Esophagus muscularis mucosa (tissue), 4 donors: ENCODE measurements at places on chromosomes 4 and X. TPM values are rescaled to one million over a fixed set of nuclear protein-coding genes. Genes with fewer than 3 reads are reported as not detected.

DNA sequence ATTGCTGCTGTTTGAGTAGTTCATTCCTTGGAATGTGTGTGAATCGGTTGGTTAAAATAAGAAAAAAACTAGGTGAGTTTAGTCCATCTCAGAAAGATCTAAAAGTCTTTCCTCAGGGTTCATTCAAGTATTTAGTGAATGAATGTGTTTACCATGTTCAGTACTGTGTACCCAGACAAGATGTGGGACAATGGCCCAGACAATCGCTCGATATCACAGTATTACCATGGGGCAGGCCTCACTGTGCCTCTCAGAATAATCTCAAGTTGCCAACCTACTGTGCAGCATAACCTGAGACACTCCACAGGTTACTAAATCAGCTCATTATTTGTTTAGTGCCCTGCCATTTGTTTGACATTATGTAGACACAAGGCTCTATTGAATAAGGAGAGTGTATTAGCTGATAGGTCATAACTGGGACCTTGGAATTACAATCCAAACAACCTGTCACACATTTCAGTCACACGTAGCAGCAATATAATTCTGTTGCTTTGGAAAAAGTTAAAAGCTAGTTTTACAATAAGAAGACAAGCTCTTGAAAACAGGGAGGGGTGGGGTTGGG is 24.9 kb upstream of the AMOT start:
- H3K27ac ChIP-seq: no peak overlapping the region
- DNase-seq: no peak
- H3K27me3 ChIP-seq: no peaks in the 10 kb centered on the region
- H3K4me1 ChIP-seq: no peaks in the 10 kb centered on the region

- no peak for DNase-seq
- H3K4me3 ChIP-seq: no peak overlapping the region
- no peaks in the 10 kb centered on the region for H3K36me3 ChIP-seq
- no peak overlapping the region for H3K27ac ChIP-seq
- H3K27me3 ChIP-seq: no peaks in the 10 kb centered on the region
Measured at GRCh38 chr4:2371765-2372487, 46.5 kb downstream of the ZFYVE28 start.

DNA sequence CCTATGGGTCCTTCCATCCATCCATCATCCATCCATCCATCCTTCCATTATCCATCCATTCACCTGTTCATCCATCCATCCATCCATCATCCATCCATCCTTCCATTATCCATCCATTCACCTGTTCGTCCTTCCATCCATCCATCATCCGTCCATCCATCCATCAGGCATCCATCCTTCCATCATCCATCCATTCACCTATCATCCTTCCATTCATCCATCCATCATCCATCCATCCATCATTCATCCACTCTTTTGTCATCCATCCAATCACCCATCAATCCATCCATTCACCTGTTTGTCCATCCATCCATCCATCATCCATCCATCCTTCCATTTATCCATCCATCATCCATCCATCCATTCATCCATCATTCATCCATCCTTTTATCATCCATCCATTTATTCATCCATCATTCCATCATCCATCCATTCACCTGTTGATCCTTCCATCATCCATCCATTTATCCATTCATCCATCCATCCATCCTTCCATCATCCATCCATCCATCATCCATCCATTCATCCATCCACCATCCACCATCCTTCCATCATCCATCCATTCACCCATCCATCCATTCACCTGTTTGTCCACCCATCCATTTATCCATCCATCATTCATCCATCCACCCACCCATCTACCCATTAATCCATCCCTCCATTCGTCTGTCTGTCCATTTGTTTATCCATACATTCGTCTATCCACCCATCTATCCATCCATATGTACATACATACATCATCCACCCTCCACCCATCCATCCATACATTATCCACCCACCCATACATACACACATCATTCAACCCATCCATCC is 34.8 kb downstream of the SH3TC1 start:
- H3K4me3 ChIP-seq: no peak overlapping the region
- H3K4me1 ChIP-seq: peaks cover 2% of the 10 kb centered on the region
- H3K27ac ChIP-seq: no peak overlapping the region

DNA sequence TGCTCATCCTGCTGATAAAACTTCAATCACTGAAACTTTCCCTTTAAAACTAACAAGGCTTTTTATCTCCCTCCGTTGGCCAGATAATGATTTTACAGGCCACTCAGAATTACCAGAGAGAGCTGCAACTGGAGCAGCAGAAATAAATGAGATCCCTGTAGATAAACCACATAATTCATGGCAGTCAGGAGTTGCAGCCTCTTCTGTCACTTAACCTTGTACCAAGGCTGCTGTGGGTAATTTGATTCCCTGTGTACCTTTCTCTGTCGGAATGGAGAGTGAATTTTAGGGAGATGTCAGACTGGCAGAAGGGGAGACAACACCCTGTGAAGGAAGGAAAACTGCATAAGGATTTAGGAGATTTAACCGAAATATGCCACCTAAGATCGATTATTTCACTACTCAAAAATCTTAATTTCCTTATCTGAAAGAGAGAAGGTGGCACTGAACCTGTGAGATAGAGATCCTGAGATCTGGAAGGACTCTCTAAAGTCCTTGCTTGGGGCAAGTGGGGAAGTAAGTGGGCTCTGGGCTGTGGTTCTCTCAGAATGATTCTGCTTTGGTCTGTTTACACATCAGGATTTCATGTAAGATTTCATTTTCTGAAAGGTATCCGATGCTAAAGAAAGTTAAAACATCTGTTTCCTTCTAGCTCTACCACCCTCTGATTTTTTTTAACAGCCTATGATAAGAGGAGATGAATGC is 14.3 kb upstream of the TSPAN5 start:
- no peaks in the 10 kb centered on the region for H3K27me3 ChIP-seq
- H3K27ac ChIP-seq: no peak overlapping the region
- H3K36me3 ChIP-seq: no peaks in the 10 kb centered on the region
- H3K4me3 ChIP-seq: no peak overlapping the region
- DNase-seq: no peak
- H3K4me1 ChIP-seq: no peaks in the 10 kb centered on the region

DNA sequence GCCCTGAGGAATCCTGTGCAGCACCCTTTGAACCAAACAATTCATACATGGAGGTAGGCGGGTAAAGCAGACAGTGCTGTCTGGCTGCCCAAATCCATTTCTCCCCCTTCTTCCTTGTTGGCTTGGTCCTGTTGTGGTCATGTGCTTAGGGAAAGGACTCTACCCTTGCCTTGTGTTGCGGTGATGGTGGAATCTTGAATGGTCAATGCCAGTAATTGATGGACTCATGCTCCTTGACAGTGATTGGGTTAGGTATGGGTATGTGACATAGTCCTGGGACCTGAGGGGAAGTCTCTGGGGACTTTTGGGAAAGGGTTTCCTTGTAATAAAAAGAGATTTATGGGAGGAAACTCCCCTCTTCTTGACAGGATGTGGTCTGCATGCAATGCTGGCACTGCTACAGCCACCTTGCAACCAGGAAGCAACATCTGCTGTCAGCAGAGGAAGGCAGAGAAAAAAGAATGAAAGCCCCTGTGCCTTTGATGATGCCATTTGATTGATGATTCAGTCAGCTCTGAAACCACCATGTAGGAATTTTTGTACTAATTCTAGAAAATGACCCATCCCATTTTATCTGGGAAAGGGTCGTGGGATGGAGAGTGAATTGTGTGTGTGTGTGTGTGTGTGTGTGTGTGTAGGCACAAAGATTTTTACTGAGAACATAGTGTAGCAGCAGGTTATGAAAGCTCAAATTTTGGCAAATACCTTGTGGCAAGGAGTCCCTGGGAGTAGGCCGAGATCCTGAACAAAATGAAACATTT is 30.0 kb upstream of the HUWE1 start:
- no peaks in the 10 kb centered on the region for H3K36me3 ChIP-seq
- H3K4me3 ChIP-seq: no peak overlapping the region
- H3K27me3 ChIP-seq: no peaks in the 10 kb centered on the region
- no peak for DNase-seq
- no peaks in the 10 kb centered on the region for H3K4me1 ChIP-seq

DNA sequence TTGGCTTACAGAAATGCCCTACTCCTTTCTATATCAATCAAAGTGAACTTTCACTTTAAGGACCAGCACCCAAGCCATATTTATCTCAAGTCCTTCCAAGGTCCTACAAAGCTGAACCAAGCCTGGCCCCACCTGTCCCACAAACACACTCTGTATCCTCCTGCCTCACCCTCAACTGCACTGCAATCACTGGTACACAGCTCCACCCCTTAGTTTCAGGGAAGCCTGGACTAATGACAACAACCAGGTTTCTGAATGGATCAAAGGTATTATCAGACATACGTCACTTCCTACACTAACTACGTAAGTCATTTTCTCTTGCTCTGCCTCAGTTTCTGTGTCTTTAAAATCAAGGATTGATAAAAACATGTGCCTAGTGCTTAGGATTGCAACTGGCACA is 205.6 kb upstream of the HS3ST1 start:
- DNase-seq: no peak
- no peaks in the 10 kb centered on the region for H3K27me3 ChIP-seq
- no peaks in the 10 kb centered on the region for H3K4me1 ChIP-seq
- H3K4me3 ChIP-seq: no peak overlapping the region
- H3K36me3 ChIP-seq: no peaks in the 10 kb centered on the region
- H3K27ac ChIP-seq: no peak overlapping the region

- no peaks in the 10 kb centered on the region for H3K27me3 ChIP-seq
- no peak overlapping the region for H3K27ac ChIP-seq
- H3K36me3 ChIP-seq: no peaks in the 10 kb centered on the region
- no peak overlapping the region for H3K4me3 ChIP-seq
- DNase-seq: no peak
Measured at GRCh38 chr4:167421201-167421600, 186.9 kb upstream of the SPOCK3 start.

GRCh38 chr4:129839687-129840086 is 743.7 kb downstream of the C4orf33 start:
- H3K27ac ChIP-seq: no peak overlapping the region
- H3K36me3 ChIP-seq: no peaks in the 10 kb centered on the region
- H3K4me1 ChIP-seq: no peaks in the 10 kb centered on the region
- H3K4me3 ChIP-seq: no peak overlapping the region

- no peaks in the 10 kb centered on the region for H3K4me1 ChIP-seq
- no peaks in the 10 kb centered on the region for H3K27me3 ChIP-seq
- DNase-seq: no peak
- H3K4me3 ChIP-seq: no peak overlapping the region
- no peaks in the 10 kb centered on the region for H3K36me3 ChIP-seq
Measured at GRCh38 chrX:111005166-111005565, 90.8 kb upstream of the PAK3 start.

- no peaks in the 10 kb centered on the region for H3K36me3 ChIP-seq
- no peak for DNase-seq
- no peaks in the 10 kb centered on the region for H3K27me3 ChIP-seq
Measured at GRCh38 chr4:22645481-22646182, 47.1 kb upstream of the GBA3 start.

DNA sequence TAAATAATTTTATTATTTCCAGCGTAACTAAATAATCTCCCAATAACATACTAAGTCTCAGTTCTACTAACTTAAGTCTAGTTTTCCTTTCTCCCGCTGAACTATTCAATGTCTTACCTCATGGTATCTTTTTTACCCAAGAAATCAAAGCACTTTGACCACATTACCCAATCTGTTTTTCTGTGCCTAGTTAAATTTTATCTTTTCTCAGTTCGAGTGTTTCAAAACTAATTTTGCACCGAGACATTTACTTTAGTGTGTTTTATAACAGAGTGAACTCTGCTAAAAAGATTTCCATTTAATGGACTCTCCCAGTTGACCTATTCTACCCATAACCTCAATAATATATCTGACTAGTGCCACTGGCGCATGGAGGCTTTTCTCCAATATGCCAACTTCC is 67.6 kb upstream of the IRF2 start:
- H3K27ac ChIP-seq: no peak overlapping the region
- H3K36me3 ChIP-seq: no peaks in the 10 kb centered on the region
- no peak overlapping the region for H3K4me3 ChIP-seq
- no peak for DNase-seq
- H3K27me3 ChIP-seq: no peaks in the 10 kb centered on the region

DNA sequence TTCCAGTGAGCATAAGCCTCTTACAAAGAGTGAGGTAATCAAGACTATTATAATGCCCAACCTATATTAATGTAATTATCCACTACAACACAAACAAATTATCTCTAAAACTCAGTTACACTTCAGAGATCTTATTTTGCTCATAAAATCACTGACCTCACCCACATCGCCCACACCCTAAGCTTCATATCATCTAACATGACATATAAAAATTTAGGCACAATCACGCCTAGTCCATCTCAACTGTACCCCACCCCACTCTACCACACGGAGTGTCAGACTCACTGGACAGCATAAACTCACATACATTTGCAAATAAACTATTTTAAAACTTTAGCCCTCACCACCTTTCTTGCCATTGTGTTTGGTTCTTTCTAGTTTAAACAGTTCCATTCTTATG is 252.4 kb downstream of the PCDH7 start:
- H3K36me3 ChIP-seq: no peaks in the 10 kb centered on the region
- H3K4me3 ChIP-seq: no peak overlapping the region
- H3K4me1 ChIP-seq: no peaks in the 10 kb centered on the region
- H3K27me3 ChIP-seq: no peaks in the 10 kb centered on the region
- H3K27ac ChIP-seq: no peak overlapping the region

GRCh38 chr4:140812916-140813315 is 56.7 kb upstream of the TBC1D9 start:
- no peak overlapping the region for H3K27ac ChIP-seq
- no peaks in the 10 kb centered on the region for H3K36me3 ChIP-seq
- no peaks in the 10 kb centered on the region for H3K27me3 ChIP-seq
- H3K4me1 ChIP-seq: peaks cover 5% of the 10 kb centered on the region
- no peak for DNase-seq

GRCh38 chr4:92634882-92635281 is 331.1 kb downstream of the GRID2 start:
- no peaks in the 10 kb centered on the region for H3K4me1 ChIP-seq
- no peaks in the 10 kb centered on the region for H3K27me3 ChIP-seq
- H3K27ac ChIP-seq: no peak overlapping the region
- H3K4me3 ChIP-seq: no peak overlapping the region
- H3K36me3 ChIP-seq: no peaks in the 10 kb centered on the region

GRCh38 chr4:166577639-166578038 is 656.7 kb downstream of the SPOCK3 start:
- no peaks in the 10 kb centered on the region for H3K27me3 ChIP-seq
- no peak overlapping the region for H3K4me3 ChIP-seq
- H3K4me1 ChIP-seq: no peaks in the 10 kb centered on the region
- no peak overlapping the region for H3K27ac ChIP-seq

GRCh38 chr4:74545448-74545847 is 100.5 kb downstream of the AREG start:
- peaks cover 40% of the 10 kb centered on the region for H3K4me1 ChIP-seq
- no peaks in the 10 kb centered on the region for H3K36me3 ChIP-seq
- no peak for DNase-seq
- no peaks in the 10 kb centered on the region for H3K27me3 ChIP-seq
- no peak overlapping the region for H3K4me3 ChIP-seq
- H3K27ac ChIP-seq: no peak overlapping the region

The HUWE1 gene
- total RNA-seq: 149 TPM

The RPS6KA6 gene
- 4.7 TPM for total RNA-seq

The PHEX gene
- 0.52 TPM for total RNA-seq

The SYP gene
- total RNA-seq: 6.5 TPM

The LANCL3 gene
- total RNA-seq: 0.83 TPM

The LGI2 gene
- 11.4 TPM for total RNA-seq

The TLL1 gene
- 10.9 TPM for total RNA-seq

The RASSF6 gene
- total RNA-seq: 0.75 TPM

The GPRIN3 gene
- 2.8 TPM for total RNA-seq
